ENCODE measurements at places on chromosomes 1 and 21.

GRCh38 chr1:213513006-213513405 is 462.0 kb downstream of the RPS6KC1 start:
- DNase-seq: no peak

GRCh38 chr1:236095705-236096520 is 31.0 kb upstream of the NID1 start:
- no peak for DNase-seq

GRCh38 chr1:53888681-53889080 is 916 bp downstream of the YIPF1 start:
- no peak for DNase-seq

DNA sequence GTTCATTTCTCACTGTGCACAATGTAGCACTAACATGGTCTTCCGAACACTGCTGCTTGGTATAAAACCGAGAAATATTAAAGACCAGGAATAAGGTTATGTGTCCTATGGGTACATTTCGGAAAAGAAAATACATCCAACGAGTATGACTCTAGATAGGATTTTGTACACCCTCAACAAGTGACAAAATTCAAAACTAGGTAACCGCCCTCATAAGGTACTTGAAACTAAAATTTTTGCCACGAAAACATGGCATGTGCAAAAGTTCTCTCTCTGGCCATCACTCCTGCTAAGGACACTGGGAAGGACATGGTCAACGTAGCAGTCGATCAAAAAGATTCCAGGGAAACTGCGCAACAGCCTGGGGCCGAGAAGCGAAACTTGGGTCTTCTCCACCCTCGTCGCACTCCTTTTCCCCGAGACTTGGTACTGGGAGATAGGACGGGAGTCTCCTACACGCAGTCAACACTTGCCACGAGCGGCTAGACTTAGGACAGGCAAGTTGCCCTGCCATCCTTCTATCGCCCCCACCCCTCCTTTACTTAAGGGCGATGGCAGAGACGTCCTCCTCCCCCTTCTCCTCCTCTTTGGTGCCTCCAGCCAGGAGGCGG is 338 bp upstream of the TOR1AIP1 start:
- DNase-seq: peak; percentile 13

- DNase-seq: no peak
Measured at GRCh38 chr1:218829097-218829496, 344.6 kb upstream of the LYPLAL1 start.

DNA sequence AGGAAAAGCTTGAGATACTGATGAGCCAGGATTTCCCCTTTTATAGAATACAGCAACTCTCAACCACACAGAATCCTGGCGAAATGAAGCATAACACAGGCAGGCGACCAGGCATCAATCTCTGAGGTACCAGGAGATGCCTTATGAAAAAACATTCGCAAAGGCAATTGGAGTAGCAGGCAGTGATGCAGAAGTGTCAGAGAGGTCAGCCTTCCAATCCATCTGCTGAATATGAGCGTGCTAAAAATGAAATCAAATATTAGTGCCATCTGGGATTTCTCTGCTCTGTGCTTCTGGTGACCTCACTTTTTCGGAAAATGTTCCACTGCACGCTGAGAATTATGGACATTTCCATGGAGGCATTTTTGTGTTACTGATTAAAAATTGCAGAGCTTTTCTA is 258.8 kb downstream of the VAV3 start:
- DNase-seq: no peak

DNA sequence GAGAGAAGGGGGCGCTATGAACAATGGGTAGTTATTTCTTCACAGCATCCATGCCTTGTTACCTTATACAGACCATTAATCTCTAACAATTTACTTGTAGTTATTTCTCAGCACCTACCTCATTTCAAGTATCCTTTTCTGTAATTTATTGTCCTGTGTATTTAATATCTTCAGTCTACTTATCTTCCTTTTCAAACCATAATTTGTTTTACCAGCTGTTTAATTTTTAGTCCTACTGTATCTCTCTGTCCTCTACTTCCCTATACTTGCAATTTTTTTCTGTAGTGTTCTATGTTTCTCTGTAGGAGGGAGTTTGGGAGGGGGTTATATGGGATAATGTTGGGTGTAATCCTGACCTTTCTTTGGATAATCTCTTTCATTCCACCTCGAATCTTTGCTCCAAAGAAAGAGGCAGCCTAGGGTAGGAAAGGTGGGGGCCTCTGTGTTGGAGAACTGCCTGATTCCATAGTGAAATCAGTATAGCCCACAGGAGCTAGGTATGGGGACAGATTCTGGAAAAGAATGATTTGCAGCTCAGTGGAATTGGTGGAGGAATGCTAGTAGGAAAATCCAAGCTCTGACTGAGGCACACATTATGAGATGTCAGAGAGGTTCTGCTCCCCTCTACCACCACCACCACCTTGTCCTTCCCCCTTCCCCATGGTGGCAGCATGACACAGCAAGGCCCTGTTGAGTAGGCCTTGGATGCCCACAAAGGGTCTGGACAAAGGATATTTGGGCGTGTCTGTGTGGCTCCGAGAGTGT is 642 bp downstream of the MLLT11 start:
- DNase-seq: no peak

DNA sequence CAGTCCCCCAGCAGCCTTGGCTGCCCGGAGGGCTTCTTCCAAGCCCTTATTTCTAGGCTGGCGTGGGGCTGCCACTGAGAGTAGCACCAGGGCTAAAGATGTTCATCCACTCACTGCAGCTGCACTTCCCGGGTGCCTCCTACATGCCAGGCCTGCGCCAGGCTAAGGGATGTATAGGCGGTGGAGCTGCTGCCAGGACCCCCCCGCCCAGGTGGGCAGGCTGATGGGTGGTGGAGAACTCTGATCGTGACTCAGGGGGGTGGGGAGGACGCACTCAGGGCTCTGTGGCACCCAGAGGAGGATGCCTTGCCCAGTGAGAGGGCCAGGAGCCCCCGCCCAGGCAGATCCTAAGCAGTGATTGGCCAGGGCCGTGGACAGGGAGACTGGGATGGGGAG is 34.1 kb downstream of the CFAP74 start:
- DNase-seq: no peak

Data from stimulated activated CD8-positive, alpha-beta memory T cell treated with anti-CD3 and anti-CD28 coated beads, Interleukin-15, amount 100 ng/mL, for 1 hour (primary cell).